Neural progenitor cell (in vitro differentiated cells): ENCODE measurements at places on chromosomes 1 and 21. TPM values are rescaled to one million over a fixed set of nuclear protein-coding genes. Genes with fewer than 3 reads are reported as not detected.

- DNase-seq, result no peak
These were observed 114.7 kb downstream of the ACTL8 start for GRCh38 chr1:17869815-17870214.

Gene FAM72D
- 23.9 and 36.8 TPM in 2 replicates for total RNA-seq

DNA sequence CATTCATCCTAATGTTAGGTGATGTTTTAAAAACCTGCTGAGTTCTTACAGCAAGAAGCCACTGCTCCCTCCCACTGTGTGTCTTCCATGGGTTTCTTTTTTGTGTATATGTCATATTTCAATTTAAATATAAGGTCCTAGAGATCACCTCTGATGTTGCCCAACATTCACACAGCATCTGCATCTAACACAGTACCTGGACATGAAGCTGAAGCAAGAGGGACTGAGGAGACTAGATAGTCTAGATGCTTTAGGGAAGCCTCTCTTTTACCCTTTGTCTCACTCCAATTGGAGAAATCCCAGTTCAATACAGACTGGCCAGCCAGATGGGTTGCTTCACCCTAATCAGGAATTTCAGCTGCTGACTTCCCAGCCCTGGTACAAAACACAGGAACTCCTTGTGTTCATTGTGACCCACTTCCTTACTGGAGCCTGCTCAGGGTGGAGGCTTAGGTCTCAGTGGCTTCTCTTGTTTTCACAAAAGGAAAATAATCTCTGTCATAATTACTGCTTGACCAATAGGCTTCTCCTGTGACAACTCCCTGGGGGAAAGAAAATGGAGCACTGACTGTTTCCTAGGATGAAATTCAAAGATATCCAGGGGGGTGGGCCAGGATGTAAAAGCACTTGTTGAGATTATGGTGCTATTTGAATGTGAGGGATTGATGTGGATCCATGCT, 17.3 kb downstream of the BTG2 start:
- DNase-seq, result no peak

GRCh38 chr1:66984491-66984890, 59.7 kb downstream of the MIER1 start:
- DNase-seq, result no peak

- no peak for DNase-seq
These were observed 24.8 kb upstream of the RNF19B start for GRCh38 chr1:32989160-32990050.

DNA sequence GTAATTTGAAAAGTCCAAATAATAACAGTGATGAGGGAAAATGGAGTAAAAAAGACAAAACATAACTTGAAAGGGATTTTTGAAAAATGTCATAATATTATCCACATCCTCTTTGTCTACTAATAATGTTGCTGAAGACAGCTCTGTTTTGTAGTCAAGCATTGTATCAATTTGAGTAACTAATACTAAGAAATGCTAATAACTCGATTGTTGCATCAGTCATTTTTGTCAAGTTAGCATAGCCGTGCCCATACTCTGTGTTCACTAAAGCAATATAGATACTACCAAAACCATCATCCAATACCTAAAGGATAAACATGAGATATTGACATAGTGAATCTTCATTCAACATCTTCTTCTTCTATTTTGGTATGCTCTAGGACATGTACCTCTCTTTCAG, 17.3 kb downstream of the PDC start:
- no peak for DNase-seq

GRCh38 chr1:248622570-248623001, 12.3 kb downstream of the OR2T11 start:
- no peak for DNase-seq

Gene BEND5
- total RNA-seq, result 15.9 and 17.6 TPM in 2 replicates

GRCh38 chr1:36236302-36236701, 12.1 kb downstream of the THRAP3 start:
- DNase-seq, result no peak

- DNase-seq, result no peak
These were observed 3.8 kb downstream of the F13B start for GRCh38 chr1:197063212-197063611.

Gene SEC16B
- total RNA-seq, result 0.67 and 0.74 TPM in 2 replicates

DNA sequence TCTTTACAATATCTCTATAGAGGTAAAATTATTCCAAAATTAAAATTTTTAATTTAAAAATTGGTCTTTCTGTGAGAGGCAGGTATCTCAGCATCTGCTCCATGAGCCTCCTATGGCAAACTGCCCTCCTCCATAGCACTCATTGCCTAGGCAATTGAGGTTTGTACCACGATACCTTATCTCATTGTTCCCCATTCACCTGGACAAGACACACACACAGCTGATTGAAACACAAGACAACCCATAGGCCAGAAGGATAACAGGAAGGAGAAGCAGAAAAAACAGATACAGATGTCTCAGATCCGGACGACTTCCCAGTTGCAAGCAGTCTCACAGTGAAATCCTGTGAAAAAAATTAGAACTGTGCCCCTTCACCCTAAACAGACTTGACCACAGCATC, 24.3 kb downstream of the RHBDL2 start:
- no peak for DNase-seq

DNA sequence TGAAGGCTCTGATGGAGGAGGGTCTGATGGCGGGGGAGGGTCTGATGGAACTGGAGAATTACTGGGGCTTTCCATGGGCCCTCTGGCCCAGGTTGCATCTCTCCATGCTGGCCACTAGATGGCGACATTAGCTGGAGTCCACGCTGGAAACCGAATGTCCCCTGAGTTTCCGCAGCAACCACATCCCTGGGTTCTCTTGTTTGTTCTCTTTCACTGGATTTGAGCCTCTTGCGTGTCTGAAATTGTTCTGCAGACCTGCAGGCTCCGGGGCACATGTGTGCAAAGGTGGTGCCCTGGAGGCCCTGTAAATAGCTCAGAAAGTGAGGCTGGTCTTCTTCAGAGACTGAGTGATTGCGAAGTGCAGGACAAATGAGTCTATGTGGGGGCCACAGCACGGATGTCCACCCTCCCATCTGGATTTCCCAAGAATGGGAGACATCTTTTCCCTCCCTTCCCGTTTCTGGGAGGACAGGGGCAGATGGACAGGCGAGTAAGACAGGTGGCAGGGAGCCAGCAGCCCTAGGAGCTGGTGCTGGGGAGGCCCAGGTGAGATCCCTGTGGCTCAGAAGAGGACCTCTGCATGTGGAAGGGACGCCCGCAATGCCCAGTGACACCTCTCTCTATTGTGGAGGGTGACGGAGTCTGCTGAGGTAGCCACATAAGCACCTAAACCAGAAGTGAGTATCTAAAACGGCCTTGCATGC, 73.2 kb upstream of the ABCG1 start:
- peak; percentile 79 for DNase-seq

DNA sequence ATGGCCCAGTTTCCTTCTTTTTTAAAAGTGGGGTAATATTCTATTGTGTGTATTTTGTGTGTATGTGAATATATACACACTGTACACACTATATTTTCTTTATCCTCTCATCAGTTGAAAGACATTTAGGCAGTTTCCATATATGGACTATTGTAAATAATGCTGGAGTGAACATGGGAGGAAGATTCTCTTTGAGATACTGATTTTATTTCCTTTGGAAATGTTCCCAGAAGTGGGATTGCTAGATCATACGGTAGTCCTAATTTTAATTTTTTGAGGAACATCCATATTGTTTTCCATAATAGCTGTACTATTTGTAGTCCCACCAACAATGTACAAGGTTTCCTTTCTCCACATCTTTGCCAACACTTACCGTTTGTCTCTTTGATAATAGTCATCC, 51.0 kb downstream of the F3 start:
- no peak for DNase-seq

DNA sequence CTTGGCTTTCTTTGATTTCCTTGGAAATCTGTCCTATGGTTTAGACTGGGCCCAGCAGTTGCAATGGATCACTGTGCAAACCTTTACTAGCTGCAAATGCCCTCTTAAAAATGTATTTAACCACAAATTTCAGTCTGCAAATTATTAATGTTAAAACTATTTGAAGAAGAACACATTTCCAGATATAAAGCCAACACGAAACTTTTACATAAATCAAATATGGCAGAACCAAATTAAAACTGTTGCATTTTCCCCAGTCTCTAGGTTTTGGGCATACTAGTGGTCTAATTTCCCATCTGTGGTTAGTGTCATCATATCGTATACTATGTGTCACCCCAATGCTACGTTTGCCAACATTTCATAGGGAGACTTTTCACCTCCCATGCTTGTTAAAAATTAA, 52.3 kb downstream of the HMCN1 start:
- no peak for DNase-seq

Gene ADAMTSL4
- not detected in 2 replicates for total RNA-seq
